Stimulated activated CD8-positive, alpha-beta memory T cell treated with anti-CD3 and anti-CD28 coated beads, Interleukin-7, amount 100 ng/mL, for 1 hour (primary cell): ENCODE measurements at places on chromosomes 12 and 14.

DNA sequence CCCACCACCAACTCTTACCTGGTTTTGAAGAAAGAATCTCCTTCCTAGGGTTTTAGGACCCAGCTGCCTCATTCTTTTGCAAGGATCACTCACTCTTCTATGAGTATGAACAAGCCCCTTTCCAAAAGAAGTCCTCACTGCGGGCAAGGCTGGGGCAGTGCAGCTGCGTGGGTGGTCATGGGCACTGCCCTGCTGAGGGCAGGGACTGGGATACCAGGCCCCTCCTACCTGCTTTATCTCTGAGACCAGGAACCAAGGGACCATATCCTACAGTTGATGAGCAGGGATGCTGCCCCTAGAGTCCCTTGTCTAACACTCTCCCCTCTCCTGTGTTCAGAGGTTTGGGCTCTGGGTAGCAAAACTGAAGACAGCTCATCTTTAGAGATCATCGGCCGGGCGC, 20.5 kb downstream of the HPD start:
- no peak for DNase-seq

DNA sequence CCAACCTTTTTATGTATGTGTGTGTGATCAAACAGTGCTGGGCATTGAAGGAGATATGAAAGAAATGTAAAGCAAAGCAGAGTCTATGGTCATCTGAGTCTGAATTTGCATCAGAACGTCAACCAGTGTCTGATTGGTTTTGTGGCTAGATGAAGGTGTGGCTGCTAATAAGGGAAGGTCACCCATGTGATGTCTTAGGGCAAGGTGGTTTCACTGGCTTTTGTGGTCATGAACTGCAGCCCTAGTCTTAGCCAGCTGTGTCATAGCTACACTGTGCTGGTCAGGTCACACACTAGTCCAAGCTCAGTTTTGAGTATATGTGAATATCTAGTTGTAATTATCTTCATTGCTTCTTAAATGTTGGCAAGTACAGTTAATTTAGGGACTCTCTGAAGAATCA, 105.8 kb downstream of the TGFB3 start:
- no peak for DNase-seq

DNA sequence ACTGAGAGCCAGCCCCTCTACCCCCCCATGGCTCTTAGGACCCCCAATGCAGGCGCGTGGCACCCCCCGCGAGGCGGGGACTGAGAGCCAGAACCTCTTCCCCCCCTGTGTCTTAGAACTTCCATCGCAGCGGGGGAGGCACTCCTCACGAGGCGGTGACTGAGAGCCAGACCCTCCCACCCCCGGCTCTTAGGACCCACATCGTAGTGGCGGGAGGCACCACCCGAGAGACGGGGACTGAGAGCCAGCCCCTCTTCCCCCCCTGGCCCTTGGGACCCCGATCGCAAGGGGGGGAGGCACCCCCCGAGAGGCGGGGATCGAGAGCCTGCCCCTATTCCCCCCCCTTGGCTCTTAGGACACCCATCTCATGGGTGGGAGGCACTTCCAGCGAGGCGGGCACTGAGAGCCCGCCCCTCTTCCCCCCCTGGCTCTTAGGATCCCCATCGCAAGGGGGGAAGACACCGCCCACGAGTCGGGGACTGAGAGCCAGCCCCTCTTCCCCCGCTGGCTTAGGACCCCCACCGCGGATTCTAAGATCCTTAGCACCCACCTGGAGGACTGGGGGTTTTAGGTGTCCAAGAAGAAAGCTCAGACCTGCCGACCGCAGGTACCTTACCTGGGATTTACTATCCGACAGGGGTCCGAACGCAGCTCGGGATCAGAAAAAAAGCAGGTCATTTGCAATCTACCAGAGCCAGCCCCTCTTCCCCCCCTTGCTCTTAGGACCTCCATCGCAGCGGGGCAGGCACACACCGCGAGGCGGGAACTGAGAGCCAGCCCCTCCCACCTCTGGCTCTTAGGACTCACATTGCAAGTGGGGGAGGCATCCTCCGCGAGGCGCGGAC, 44.9 kb downstream of the DDX11 start:
- DNase-seq: no peak

GRCh38 chr12:125643055-125643454, 577.8 kb downstream of the AACS start:
- DNase-seq: no peak

DNA sequence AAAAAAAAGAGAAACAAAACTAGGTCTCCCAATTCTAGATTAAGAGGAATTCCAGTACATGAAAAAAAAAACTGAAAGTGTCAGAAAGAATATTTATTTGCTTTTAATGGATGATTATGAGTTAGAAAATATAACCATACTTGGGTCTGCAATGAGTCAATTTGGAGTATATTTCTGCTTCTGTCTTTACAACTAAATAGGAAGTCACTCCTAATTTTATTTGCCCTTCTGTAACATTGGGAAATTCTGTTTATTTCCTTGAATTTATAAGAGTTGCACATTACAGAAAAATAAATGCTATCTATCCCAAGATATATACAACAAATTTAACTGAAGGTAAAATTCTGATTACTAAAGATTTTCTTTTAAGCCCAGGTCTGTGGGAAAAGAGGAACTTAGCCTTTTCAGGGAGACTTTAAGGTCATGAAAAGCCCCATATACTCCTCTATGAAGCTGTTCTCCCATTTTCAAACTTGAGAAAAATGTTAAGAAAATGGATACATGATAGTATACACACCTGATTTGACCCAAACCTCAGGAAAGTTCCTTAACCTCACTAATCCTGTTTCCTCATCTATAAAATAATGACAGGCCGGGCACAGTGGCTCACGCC, 7.2 kb downstream of the SINHCAF start:
- no peak for DNase-seq

- DNase-seq: no peak
Observed at GRCh38 chr12:116376354-116377193, 99.1 kb upstream of the MED13L start.

DNA sequence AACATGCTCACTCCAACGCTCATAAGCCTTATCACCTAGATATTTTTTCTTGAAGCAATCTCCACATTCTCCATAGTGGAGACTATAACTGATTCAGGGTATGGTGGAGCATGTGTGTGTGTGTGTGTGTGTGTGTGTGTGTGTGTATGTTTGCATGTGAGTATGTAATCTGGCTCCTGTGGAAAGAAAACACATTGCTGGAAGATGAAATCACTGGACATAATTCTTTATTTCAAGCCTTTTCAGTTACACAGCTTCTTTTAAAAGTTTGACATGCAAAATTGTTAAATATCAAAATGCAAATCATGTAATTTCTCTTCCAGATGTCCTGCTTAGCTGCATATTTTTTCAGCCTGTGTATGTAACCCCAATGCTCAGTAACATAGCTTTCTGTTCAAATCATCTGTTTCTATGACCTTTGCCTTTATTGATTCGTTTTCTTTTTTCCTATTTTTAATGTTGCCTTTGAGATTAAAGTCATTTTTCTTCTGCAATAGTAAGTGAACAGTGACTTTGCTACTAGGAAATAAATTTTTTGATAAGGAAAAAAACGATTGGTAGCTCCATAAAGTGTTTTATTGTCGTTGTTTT, 80.5 kb upstream of the BTG1 start:
- no peak for DNase-seq

GRCh38 chr14:76762411-76763095, 1.3 kb downstream of the VASH1 start:
- DNase-seq: no peak

GRCh38 chr14:23638414-23639047, 2.4 kb downstream of the DHRS2 start:
- DNase-seq: no peak

DNA sequence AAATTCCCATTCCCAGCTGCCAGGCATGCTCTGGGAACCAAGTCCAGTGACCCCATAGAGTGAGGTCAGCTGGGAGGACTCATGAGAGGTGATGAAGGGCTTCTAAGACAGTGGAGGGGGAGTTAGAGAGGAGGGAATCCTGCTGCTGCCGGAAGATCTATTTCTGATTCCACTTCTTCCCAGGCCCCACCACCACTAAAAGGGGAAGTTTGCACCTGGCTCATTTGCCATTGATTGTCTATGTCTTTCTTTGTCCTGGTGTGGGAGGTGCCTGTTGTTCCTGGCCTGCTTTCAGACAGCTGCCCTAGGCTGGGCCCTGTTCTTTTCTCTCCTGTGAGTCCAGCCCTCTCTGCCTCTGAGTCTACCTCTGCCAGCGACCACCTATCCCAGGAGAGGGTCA, 3.0 kb upstream of the KRT6A start:
- DNase-seq: no peak

GRCh38 chr14:52575858-52576257, 23.2 kb downstream of the GPR137C start:
- no peak for DNase-seq
